ENCODE measurements at places on chromosomes 7 and 10.

DNA sequence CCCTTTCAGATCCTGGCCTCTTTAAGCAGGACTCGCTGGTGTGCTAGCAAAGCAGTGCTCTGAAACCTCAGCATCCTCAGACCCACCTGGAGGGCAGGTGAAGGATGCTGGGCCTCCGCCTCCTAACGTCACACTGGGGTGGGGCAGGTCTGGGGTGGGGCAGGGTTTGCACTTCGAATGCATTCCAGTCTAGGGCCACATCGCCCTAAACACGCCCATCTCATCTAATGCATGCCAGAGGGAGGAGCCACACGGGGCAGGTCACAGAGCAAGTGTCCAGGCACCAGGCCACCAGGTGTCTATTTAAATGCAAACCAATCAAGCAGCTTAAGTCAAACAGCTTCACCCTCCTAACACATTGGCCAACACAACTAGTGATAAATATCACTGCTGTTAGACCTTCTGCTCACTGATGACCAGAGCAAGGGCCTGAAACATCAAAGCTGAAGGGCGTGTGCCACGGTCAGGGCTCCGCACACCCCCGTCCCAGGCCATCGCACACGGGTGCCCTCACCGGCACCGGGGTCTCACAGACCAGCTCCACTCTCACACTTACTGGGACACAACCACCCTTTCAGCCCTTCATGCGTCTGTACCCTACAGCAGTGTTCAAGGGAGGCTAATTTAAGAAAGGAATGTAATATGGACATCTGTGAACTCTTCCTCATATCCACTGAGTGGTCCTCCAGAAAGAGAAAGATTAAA lies 47.1 kb downstream of the DIP2C start:
- no peak for DNase-seq

- DNase-seq = no peak
Measured at GRCh38 chr10:132964231-132964630, 21.9 kb upstream of the CFAP46 start.

GRCh38 chr10:119428789-119429188 lies 113.7 kb downstream of the RGS10 start:
- DNase-seq = no peak

- DNase-seq = no peak
Measured at GRCh38 chr10:61899069-61899531, 2.4 kb upstream of the ARID5B start.

DNA sequence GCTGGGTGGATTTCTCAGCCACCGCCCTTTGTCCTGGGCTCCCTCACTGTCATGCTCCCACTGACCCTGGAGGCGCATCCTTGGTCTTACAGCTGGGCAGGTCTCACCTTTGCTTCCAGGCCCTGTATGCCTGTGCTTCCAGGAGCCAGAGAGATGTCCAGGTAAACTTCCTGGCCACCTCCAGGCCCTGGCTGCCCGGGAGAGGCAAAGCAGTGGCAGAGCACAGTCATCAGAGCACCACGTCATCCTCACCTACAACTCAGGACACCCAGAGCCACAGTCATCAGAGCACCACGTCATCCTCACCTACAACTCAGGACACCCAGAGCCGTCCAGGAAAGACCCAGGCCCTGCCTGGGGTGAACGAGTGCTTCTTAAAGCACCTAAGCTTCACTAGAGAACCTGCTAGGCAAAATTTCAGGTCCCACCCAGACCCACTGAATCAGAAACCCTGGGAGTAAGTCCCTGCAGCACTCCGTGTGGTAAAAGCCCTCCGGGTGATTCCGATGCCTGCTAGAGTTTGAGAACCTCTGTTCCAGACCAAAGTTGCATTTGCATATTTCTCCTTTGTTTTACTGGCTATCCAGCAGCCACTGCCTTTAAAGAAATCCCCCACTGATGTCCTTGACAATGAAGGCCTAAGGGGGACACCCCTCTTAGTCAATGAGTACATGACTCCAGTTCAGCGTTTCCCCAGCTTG lies 62.3 kb downstream of the DLG5 start:
- no peak for DNase-seq

GRCh38 chr7:1777122-1777521 lies 107.0 kb downstream of the ELFN1 start:
- no peak for DNase-seq

GRCh38 chr7:23175938-23176337 lies 5.9 kb upstream of the NUP42 start:
- no peak for DNase-seq

- DNase-seq = no peak
Measured at GRCh38 chr10:100345570-100346330, 1.3 kb upstream of the SCD start.

GRCh38 chr7:46191776-46192175 lies 270.7 kb upstream of the IGFBP3 start:
- DNase-seq = no peak

GRCh38 chr10:43865265-43866135 lies 216.8 kb upstream of the ZNF32 start:
- DNase-seq = no peak

DNA sequence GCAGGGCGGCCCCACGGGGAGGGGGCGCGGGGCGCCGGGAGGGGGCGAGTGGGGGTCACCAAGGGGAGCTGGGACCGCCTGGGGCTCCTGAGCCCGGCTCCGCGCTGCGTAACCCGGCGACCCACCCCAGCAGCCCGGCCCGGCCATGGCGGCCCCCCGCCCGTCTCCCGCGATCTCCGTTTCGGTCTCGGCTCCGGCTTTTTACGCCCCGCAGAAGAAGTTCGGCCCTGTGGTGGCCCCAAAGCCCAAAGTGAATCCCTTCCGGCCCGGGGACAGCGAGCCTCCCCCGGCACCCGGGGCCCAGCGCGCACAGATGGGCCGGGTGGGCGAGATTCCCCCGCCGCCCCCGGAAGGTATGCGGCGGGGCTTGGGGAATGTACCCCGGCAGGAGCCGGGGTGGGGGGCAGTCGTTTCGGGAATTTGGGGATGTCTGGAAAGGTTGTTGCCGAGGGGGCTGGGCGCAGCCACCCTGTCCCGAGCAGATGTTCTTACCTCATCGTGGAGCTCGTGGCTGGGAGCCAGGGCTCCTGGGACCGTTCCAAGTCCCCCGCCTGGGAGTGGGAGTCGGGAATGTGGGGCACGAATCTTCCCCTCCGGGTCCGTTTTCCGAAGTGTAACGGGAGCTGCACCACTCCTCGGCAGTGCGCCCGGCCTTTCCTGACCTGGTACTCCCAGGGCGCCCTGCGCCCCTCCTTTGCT lies 431 bp downstream of the ZYX start:
- no peak for DNase-seq

DNA sequence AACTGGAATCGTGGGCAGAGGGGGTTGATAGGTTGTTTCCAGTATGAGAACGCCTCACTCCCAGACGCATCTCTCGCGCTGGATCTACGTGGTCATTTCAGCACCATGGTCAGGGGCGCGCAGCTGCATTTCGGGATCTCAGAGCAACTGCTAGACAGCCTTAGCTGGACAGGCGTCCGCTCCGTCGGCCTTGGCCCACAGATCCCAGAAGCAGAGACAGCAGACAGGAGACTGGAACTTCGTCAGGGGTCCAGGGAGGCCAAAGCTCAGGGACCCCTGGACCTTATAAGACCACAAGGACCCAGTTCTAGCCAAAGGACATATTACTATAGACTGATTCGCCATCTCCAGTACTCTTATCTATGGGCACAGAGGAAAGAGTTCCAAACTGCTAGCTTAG lies 5.3 kb downstream of the NEUROG3 start:
- DNase-seq = no peak

DNA sequence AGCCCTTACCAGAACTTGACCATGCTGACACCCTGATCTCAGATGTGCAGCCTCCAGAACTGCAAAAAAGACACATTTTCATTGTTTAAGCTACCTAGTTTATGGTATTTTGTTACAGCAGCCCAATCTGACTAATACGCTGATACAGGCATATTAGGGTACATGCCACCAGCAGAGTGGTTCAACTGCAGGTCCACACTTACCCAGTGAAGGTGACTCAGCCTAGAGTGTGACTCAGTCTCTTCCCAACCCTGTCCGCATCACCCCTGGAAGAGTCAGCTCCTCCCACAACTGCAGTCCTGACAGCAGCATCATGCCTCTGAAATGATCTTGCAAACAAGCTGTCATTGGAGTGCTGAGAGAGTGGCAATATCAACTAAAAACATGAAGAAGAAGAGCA lies 30.8 kb upstream of the GOT1 start:
- no peak for DNase-seq

DNA sequence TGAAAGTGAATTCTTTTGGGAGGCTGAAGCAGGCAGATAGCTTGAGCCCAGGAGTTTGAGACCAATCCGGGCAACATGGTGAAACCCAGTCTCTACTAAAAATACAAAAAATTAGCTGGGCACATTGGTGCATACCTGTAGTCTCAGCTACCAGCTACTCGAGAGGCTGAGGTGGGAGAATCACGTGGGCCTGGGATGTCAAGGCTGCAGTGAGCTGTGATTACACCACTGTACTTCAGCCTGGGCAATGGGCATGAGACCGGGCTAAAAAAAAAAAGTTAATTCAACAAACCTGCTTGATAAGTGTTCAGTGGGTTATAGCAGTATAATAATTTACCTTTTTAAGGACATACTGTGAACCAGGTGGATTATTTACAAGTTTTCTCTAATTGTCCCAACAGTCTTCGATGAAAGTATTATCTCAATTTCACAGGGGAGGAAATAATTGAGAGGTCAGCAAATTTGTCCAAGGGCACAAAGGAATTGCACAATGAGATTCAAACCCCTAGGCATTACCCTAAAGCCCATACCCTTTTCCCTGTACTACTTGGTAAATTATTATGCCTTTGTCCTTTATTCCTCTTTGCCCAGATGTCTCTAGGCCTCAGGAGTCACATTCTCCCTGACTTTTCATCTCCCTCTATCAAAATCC lies 13.1 kb upstream of the DLD start:
- no peak for DNase-seq

GRCh38 chr7:94590526-94591162 lies 65.3 kb downstream of the SGCE start:
- no peak for DNase-seq

DNA sequence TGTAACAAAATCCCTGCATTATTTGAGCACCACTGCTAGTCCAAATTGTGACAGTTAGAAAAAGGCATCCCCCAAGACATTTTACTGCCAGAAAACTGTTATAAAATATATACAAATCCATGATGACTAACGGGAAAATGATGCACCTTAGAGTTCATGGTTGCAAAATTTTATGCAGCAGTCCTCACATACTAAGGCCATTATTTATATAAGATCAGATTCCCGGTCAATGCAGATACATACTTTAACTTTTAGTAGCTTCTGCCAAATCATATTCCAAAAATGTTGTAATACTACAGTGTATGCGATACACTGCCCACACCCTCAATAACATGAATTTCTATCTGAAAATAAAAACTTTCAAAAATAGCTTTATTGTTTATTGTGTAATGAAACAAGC lies 239.9 kb upstream of the ZNF32 start:
- no peak for DNase-seq

- no peak for DNase-seq
Measured at GRCh38 chr10:131895116-131895515, 5.7 kb upstream of the PPP2R2D start.

- no peak for DNase-seq
Measured at GRCh38 chr10:97532935-97533671, 34.4 kb downstream of the UBTD1 start.

DNA sequence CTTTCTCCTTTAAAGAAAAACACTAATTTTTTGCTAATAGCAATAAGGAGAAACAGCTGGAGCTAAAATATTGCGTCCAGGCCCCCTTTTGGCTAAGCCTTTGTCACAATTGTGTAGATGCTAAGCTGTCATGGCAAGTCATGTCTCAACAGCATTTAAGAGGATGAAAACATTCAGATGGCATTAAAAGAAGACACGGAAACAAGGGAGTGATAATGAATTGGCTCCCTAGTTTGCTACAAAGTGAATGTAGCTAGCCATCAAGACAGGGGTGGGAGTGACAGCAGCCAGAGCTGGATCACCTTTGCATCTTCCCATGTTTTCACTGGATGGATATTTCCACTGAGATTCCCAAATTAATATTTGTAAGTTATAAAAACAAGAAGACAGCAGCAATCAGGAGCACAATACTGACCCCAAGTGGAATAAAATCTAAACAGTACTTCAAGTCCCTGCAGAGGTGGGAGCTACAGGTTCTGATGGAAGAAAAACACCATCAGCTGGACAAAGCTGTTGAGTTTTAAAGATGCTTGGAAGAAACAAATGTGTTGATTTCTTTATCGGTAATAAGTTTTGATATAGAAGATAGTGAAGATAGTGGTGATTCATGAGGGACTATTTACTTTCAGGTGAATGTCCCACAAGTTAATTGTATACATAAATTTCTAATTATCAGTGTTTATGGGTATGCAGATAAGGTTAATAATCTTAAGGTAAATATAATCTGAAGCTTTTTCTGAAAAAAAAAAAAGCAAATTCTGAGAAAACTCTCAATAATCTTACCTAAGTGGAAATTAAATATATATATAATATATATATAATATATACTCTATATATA lies 129.4 kb downstream of the SLC16A9 start:
- no peak for DNase-seq

DNA sequence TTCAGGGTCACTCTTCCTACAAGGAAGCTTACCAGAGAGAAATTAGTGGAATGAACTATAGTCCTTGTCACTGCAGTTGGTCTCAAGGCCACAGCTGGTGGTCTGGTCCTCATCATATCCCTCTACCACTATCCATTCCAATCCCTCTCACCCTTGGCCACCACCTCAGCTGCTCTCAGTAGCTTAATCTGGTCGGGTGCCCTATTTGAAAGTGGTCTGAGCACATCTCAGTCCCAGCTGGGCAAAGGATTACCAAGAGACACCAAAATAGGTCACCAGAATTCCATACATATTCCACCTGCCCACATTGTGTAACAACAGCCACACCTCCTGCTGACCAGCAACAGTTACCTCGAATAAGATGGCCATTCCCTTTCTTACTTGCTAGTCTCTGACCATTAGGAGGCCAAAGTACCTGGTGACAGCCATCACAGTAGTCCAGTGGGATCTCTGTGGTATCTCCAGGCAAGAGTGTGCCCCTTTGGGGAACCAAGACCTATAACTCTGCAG lies 3.3 kb upstream of the ZC3HAV1 start:
- no peak for DNase-seq

GRCh38 chr10:132245056-132245455 lies 58.3 kb downstream of the DPYSL4 start:
- no peak for DNase-seq

GRCh38 chr7:105673367-105674084 lies 92.2 kb upstream of the EFCAB10 start:
- no peak for DNase-seq

DNA sequence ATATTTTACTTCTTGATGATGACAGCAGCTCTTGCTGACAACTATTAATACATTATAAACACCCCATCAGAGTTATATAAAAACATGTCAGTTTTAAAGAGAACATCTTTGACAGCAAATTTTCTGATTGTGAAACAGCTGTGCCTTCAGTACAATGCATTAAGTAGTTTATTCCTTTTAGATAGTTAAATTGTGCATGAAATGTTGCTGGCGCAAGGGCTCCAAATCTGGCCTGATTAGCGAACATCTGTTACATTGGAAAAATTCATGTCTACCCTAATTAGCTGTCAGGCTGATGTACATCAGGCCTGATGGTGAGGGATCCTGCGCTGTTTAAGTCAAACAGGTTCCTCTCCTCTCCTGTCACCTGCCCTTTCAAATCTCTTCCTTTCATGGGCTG lies 171.9 kb upstream of the SP8 start:
- DNase-seq = no peak

- DNase-seq = no peak
Measured at GRCh38 chr10:109862041-109862440, 61.3 kb downstream of the XPNPEP1 start.
